Stimulated activated CD8-positive, alpha-beta memory T cell treated with anti-CD3 and anti-CD28 coated beads, Interleukin-7, amount 100 ng/mL, for 24 hours (primary cell): ENCODE measurements at places on chromosomes 6 and 20.

GRCh38 chr6:168415098-168415992, 25.6 kb upstream of the SMOC2 start:
- DNase-seq = no peak

DNA sequence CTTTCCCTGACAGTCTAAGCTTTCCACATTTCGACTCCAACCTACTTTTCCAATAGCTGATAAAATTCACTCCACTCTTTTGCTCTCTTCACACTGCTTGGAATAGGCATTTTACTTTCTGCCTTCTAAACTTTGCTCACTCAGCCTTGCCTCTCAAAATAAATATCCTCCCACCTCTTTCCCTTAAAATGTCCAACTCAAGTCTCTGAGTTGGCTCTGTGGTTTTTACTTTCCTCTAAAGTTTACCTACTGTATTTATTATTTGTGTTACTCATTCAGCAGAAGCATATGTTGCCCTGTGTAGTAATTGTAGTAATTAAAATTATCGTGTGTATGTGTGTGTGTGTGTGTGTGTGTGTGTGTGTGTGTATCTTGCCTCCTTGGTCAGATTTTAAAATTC, 20.0 kb upstream of the CDYL start:
- no peak for DNase-seq

DNA sequence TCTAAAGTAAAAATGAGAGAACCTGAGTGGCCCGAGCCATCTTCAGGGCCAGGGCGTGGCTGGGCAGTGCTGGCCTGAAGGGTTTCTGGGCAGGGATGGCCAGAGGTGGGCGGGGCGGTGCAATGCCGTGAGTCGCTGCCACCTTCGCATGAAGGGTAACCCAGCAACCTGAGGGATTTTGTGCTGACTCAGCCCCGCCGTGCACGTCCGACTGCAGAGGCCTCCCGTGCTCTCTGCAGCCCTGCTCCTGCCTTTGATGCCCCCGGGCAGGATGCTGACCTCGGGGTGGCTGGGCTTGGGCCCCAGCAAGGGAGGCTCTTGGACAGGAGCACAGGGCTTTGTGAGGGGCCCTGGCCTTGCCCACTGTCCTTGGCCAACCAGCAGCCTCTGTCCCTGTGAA, 81.7 kb upstream of the GATA5 start:
- no peak for DNase-seq

- DNase-seq = no peak
These were observed 80.7 kb upstream of the NFATC2 start for GRCh38 chr20:51623255-51623654.

- no peak for DNase-seq
These were observed 248.6 kb upstream of the SUPT3H start for GRCh38 chr6:45626087-45626891.

DNA sequence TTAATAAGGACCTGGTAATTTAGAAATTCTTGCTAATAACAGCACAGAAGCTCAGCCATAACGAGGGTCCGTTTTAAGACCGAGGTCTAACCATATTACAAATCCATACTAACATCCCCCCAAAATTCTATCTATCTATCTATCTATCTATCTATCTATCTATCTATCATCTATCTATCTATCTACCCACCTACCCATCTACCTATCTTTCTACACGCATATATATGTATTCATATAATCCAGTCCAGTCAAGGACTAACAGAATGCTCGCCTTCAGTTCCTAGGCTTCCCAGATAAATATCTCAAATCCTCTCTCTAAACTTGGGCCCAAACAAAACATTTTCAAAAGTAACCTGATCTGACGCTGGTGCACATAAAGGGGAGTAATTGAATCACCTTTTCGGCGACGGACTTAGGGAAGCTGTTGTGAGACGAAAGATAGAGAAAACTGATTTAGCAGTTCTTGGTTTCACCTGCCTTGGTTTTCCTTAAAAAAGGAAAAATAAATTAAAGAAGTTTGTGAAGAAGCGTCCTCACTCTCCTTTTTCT, 14.5 kb downstream of the HMGN4 start:
- DNase-seq = no peak

GRCh38 chr6:7806711-7807110, 80.8 kb downstream of the BMP6 start:
- no peak for DNase-seq

DNA sequence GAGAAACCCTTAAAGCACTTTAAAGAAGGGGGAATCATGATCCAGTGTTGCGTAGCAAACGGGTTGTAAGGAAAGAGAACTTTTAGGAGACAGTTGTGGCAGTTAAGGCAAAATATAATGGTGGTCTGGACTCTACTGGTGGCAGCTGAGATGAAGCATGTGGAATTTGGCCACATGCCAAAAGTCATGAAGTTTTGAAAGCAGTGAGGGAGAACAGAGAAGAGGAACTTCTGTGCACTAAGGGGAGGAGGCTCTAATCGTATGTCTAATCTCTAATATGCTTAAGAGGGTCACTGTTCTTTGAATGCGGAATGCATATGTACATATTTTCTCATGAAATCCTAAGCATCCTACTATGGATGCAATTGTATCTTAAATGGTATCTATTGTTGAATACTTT, 91.5 kb downstream of the RIMS1 start:
- DNase-seq = no peak

- DNase-seq = no peak
These were observed 243.1 kb upstream of the SLC35B3 start for GRCh38 chr6:8678466-8678865.

GRCh38 chr6:132003516-132004178, 52.5 kb upstream of the CCN2 start:
- DNase-seq = no peak

- DNase-seq = no peak
These were observed 24.1 kb downstream of the FASTKD5 start for GRCh38 chr20:3135507-3136070.

- DNase-seq = no peak
These were observed 457.8 kb downstream of the QKI start for GRCh38 chr6:163872335-163872734.

- no peak for DNase-seq
These were observed 3.1 kb upstream of the AKIRIN2 start for GRCh38 chr6:87705070-87705691.

- DNase-seq = no peak
These were observed 13.1 kb upstream of the POPDC3 start for GRCh38 chr6:105192707-105193465.

- DNase-seq = no peak
These were observed 132.6 kb downstream of the PHACTR1 start for GRCh38 chr6:12848964-12849808.

- DNase-seq = no peak
These were observed 131.6 kb downstream of the UTRN start for GRCh38 chr6:144416773-144417172.

DNA sequence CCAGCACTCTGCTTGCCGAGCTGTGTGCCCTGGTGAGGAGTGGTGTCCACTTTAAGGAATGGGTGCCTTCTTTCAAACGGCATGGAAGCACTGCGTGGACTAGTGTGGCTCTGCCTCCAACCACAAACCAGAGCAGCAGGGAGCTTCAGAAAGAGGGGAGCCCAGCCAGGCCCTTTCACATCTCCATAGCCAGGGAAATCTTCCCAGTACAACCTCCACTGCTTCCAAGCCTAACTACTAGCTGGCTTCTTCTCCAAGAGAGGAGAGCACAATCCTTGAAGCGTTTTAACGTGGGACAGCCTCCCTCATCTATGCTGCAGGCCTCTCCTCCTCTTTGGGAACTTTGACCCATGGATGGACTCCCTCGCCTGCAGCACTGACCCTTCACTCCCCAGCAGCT, 26.7 kb downstream of the TNXB start:
- DNase-seq = no peak

DNA sequence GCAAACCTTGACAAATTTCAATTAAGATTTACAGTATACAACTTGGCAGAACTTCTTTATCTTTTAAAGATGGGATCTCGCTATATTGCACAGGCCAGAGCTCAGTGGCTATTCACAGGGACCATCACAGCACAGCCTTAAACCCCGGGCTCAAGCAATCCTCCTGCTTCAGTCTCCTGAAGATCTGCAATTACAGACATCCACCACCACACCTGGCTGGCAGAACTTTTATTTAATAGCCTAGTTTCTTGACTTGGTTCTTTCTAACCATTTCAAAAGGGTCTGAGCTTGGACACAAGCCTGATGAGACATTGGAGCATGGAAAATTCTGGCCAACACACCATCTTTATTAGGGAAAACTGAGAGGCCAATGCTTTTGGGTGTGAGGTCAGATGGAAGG, 151.6 kb upstream of the KCNG1 start:
- no peak for DNase-seq

DNA sequence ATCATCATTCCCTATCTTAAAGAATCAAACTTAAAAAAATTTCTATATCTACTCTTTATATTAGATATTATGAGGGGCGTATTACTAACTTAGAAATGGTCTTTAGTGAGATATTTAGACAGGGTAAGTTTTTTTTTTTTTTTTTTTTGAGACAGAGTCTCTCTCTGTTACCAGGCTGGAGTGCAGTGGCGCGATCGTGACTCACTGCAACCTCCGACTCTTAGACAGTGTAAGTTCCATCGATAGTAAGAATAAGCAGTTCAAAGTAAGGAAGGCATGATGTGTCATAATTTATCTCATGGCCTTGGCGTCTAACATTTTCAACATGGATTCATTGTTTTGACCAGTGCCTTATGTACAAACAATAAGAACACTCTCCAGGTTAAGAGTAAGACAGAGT, 72.4 kb downstream of the MLIP start:
- no peak for DNase-seq

GRCh38 chr6:41427642-41428335, 92.4 kb downstream of the NCR2 start:
- DNase-seq = no peak

- no peak for DNase-seq
These were observed 9.4 kb downstream of the LAMA5 start for GRCh38 chr20:62357681-62358080.

DNA sequence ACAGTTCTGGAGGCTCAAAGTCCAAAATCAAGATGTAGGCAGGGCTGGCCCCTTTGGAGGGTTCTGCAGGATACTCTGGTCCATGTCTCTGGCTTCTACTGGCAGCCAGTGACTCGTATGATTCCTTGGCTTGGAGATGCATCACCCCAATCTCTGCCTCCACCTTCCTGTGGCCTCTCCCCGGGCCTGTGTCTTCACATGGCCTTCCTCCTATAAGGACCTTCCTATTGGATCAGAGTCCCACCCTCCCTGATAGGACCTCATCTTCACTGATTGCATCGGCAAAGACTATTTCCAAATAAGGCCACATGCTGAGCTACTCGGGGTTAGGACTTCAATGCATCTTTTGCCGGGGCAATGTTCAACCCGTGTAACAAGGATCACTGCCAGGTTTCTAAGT, 509.0 kb downstream of the CD83 start:
- no peak for DNase-seq

GRCh38 chr6:141133836-141134235, 998.9 kb upstream of the GJE1 start:
- no peak for DNase-seq

DNA sequence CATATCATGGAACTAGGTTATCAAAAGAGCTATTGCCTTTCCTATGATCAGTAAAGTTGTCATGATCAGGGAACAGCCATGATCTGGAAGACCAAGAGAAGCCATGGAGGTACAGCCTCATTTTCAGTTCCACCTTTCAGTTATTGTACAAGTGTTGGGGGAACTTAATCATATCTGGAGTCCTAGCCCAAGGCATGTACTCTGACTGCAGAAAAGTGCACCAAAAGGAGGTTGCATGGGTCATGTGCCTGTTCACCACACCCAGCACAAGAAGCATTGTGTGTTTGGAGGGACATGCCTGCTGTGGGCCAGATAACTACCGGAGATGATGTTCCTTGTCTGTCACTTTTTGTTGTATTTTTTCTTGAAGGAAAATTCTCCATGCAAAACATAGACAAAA, 185.8 kb upstream of the MAN1A1 start:
- DNase-seq = no peak

DNA sequence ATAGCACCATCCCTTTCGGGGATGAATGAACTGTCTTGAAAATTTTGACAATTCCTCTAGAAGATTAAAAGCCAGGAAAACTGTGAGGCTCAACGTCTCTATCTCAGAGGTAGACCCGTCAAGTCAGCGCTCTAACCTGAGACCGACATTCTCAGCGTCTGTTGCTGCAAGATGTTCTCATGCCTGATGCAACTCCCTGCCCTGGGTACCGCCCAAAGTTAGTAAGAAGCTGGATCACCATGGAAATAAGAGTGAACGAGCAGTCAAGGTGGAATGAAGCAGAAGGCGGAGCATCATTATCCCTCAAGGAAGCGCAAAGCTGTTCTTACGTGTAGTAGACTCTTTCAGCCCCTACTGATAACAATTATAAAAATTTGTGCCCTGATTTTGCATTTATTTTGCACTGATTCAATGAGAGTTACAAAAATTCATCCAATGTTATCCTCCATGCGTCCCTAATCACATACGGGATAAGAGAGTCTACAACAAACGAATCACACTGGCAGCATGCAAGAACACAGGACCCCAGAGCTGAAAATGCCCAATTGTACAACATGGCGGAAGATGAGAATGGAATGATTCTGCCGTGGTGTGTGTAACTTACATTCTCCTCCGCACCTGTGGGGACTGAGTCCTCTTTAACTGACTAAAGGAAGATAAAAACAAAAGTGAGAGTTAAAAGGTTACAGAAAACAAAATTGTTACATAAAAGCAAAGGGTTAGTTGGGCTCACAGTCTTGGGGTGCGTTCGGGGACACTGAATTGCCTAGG, 95.4 kb downstream of the BCAS1 start:
- DNase-seq = no peak

DNA sequence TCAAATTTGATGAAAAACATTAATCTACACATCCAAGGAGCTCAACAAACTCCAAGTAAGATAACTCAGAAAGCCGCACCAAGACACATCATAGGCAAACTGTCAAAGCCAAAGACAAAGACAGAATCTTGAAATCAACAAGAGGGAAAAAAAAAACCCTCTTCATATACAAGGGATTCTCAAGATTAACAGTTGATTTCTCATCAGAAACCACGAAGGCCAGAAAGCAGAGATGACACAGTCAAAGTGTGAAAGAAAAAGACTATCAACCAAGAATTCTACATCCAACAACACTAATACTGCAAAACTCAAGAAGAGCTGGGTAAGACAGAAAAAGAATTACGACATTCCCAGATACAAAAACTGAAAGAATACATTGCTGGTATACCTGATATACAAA, 73.8 kb downstream of the CDK19 start:
- no peak for DNase-seq

DNA sequence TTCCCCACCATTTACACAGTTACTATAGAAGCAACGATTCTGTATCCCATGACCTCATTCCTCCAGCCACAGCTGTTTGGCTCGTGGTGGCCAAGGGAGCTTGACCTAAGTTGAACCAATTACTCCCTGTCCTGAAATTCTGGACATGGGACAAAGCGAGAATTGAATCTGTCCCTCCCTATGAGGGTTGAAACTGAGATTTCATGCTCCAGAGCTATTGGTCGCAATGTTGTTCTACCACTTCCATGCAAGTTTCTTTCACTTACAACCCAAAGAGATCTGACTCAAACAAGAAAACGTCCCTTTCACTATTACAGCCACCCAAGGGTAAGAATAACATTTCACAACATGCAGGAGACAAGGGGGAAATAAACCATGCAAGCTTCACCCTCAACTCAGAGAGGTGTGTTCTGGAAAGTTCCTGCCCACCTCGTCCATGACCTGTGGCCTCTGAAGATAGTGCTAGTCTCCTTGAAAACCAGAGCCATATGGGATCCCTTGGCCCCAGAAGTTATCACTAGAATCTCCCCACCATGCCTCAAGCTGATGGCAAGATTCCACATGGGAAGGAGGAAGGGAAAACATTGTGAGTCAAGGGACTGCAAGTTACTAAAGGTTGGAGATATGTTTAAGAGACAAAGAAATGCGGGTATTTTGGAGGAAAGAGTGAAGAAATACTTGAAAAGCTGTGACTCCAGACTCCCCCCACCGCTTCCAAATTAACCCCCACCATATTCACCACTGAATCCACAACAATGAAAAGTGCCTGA, 74.5 kb upstream of the SRSF6 start:
- DNase-seq = no peak
